ENCODE measurements at places on chromosomes 3 and 15. TPM values are rescaled to one million over a fixed set of nuclear protein-coding genes. Genes with fewer than 3 reads are reported as not detected.

The PPARG gene
- 3.2 TPM for total RNA-seq

The ANKRD34C gene
- not detected for total RNA-seq

The SNTN gene
- not detected for total RNA-seq

The GRAMD1C gene
- 21.7 TPM for total RNA-seq

The GANC gene
- 18.7 TPM for total RNA-seq

The CHAC1 gene
- 16.4 TPM for total RNA-seq

The NOX5 gene
- total RNA-seq = not detected

The CCDC13 gene
- 0.41 TPM for total RNA-seq

The DUSP7 gene
- 21.7 TPM for total RNA-seq

The MTHFS gene
- total RNA-seq = 16.2 TPM

The TCAIM gene
- total RNA-seq = 20.5 TPM

The STAB1 gene
- total RNA-seq = 866 TPM

The HDC gene
- not detected for total RNA-seq

The RTP3 gene
- total RNA-seq = not detected

The C3orf85 gene
- not detected for total RNA-seq

The KIF7 gene
- total RNA-seq = 6.4 TPM

The UPK1B gene
- total RNA-seq = not detected

The CSTA gene
- not detected for total RNA-seq

The PPIP5K1 gene
- 26.9 TPM for total RNA-seq

The SSUH2 gene
- 0.21 TPM for total RNA-seq

The TIGIT gene
- not detected for total RNA-seq

The GP5 gene
- total RNA-seq = 0.23 TPM

The LEKR1 gene
- total RNA-seq = 0.18 TPM

The MESP2 gene
- 0.33 TPM for total RNA-seq

The TMEM266 gene
- 8.1 TPM for total RNA-seq

The OR4F6 gene
- not detected for total RNA-seq

The PHLDB2 gene
- 47.8 TPM for total RNA-seq

The WDR49 gene
- total RNA-seq = 1.8 TPM

The CPN2 gene
- not detected for total RNA-seq

The HYKK gene
- 1.3 TPM for total RNA-seq

The CCR3 gene
- not detected for total RNA-seq

The ATP13A3 gene
- 32.1 TPM for total RNA-seq

The INKA1 gene
- total RNA-seq = 57.6 TPM

The IQCH gene
- 2.4 TPM for total RNA-seq

The THSD4 gene
- total RNA-seq = 0.92 TPM

The SCG5 gene
- total RNA-seq = 15.6 TPM

The ADIPOQ gene
- not detected for total RNA-seq

The KLHL40 gene
- not detected for total RNA-seq

The DHFR2 gene
- 1.9 TPM for total RNA-seq

The MINAR1 gene
- 5.3 TPM for total RNA-seq

The SERPINI1 gene
- total RNA-seq = 15.5 TPM

The EXD1 gene
- total RNA-seq = not detected

The GPR15 gene
- total RNA-seq = not detected

The NR2C2 gene
- 49.1 TPM for total RNA-seq

The GP9 gene
- total RNA-seq = 1.5 TPM

The ST6GAL1 gene
- 82.4 TPM for total RNA-seq

The ACAN gene
- 0.03 TPM for total RNA-seq

The CCR1 gene
- total RNA-seq = not detected

The CAPN7 gene
- total RNA-seq = 25.9 TPM

The AGBL1 gene
- 0.03 TPM for total RNA-seq

The DCP1A gene
- 33.8 TPM for total RNA-seq

The SPESP1 gene
- total RNA-seq = not detected

The CMTM8 gene
- 16.2 TPM for total RNA-seq

The INTS14 gene
- 42.2 TPM for total RNA-seq

The GREM1 gene
- total RNA-seq = 0.44 TPM

The CHRD gene
- 2.4 TPM for total RNA-seq

The ZIC1 gene
- 4.1 TPM for total RNA-seq

The TLR9 gene
- not detected for total RNA-seq

The NUP210 gene
- total RNA-seq = 3.0 TPM
